ENCODE measurements at places on chromosomes 1 and 21. TPM values are rescaled to one million over a fixed set of nuclear protein-coding genes. Genes with fewer than 3 reads are reported as not detected.

DNA sequence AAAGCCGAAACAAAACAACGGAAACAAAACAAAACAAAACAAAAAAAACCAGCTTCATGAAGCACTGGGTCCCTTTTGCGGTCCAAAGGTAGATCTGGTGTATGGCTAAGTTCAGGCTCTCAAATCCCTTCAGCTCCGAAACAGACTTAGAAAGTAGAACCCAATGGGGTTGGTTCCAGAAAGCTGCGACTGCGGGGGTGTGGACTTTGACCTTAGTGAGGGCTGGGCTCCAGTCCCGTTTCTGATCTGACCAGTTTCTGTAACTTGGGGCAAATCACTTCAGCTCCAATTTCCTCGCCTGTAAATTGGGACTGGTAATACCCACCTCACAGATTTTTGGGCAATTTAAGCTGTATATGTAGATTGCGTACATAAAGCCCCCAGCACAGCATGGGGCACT lies 105.2 kb downstream of the ZSCAN20 start:
- DNase-seq = no peak

- DNase-seq = no peak
Measured at GRCh38 chr1:20078171-20078651, 8.2 kb downstream of the PLA2G5 start.

DNA sequence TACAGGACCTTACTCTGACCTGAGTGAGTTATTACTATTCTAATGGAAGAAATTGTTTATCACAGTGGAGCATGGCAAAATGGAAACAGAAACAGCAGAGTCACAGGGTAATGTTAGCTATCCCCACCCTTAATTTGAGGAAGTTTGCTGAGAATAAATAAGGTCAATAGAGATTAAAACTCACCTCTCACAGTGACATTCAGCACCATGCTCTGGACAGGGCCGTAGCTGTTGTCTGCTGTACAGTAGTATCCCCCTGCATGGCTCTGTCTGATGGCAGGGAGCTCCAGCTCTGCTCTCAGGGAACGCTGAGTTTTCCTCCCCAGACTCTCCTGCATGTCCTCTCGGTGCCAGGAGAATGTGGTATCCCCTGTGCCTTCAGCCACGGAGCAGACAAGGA lies 11.9 kb downstream of the FCRL4 start:
- no peak for DNase-seq

DNA sequence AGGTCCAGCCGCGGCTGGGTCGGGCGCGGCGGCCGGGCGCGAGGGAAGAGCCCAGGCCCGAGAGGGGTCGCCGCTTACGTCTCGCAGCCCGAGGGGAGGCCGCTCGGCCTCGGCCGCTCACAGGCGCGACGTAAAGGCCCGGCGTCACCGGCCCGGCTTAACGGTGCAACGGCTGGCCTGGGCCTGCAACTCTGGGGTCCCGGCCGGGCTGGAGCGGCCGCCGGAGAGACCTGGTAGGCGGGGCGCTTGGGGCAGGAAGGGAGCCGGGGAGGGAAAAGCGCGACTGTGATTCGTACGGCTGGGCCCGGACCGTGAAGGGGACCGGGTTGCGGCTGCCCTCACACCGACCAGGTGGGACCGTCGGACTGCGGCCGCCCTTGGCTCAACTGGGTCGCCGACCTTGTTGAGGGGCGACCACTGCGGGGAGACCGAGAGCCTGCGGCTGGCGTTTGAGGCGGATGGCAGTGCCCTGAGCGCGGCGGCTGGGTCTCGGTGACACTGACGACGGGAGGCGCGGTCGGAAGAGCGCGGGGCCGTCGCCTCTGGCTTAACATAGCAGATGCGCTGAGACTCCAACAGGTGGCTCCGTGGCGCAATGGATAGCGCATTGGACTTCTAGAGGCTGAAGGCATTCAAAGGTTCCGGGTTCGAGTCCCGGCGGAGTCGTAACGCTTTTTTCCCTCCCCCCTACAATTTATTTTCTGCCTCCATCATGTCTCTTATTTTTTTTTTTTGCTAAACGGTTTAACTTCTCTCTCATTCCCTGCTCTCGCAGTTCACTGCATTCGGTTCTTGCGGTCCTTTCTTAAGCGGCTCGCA lies 31.8 kb downstream of the DNTTIP2 start:
- DNase-seq = peak; percentile 92

DNA sequence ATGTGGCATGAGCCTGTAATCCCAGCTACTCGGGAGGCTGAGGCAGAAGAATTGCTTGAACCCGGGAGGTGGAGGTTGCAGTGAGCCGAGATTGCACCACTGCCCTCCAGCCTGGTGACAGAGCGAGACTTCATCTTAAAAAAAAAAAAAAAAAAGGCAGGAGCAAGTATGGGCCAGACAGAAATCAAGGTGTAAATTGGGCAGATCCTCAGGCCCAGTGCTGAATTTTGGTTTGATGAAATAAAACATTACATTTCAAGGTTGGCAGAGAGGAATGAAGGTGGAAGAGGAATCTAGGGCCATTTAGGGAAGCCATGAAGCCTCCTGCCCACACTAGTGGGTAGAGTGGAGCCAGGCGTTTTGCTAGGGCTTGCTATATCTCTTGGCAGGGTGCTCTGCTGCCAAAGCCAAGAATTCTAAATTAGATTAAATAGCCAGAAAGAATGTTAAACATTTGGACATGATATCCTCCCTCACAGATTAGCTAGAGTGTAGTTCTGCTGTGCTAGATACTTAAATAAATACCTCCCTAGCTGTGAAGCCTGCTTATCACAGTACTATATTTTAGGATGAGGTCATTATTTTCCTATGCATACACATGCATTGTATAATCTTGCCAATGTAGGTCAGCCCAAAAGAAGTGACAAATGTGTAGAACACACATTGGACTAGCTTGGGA lies 16.6 kb upstream of the LGALS8 start:
- DNase-seq = no peak

GRCh38 chr1:183019139-183019740 lies 4.0 kb upstream of the LAMC1 start:
- no peak for DNase-seq

ESRRG gene
- total RNA-seq = not detected

TFAP2E gene
- total RNA-seq = 1.0 TPM

LCE6A gene
- not detected for total RNA-seq

DRAM2 gene
- 25.0 TPM for total RNA-seq

All from CD8-positive, alpha-beta memory T cell (primary cell).